ENCODE measurements at places on chromosomes 6 and 20.

DNA sequence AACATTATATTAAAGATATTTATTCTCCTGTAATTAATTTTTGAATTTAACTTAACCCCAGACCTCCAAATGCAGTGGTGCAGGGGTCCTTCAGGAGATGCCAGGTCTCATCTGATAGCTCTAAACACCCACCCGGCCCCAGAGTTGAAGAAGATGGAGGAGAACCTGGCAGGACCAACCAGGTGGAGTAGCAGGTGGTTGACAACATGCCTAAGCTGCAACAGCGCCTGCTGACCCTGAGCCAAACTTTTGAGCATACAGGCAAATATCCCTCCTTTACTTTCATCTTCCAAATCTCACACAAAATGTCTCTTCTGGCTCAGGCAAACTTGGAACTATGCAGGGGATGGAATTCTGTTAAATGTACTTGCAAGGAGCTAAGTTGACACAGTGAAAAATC, 145.3 kb upstream of the TCF21 start:
- no peak for DNase-seq

- no peak for DNase-seq
These were observed 6.7 kb upstream of the ACSS1 start for GRCh38 chr20:25064561-25065071.

DNA sequence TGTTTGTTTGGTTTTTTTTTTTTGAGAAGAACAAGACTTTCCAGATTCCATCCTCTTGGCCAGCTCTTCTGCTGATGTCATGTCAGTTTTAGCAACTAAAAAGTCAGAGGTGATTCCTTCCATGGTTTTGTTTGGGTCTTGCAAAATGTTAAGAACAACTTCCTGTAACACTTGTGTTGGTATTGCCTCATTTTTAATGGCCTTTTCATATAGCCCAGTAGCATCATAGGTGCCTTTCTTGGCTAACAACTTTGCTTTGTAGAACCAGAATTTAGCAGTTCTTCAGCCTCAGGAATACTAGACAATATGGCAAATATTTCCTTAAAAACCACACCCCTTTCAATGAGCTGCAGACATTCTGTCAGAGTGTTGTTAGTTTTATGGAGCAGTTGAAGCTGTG, 99.5 kb upstream of the SIRPG start:
- no peak for DNase-seq

DNA sequence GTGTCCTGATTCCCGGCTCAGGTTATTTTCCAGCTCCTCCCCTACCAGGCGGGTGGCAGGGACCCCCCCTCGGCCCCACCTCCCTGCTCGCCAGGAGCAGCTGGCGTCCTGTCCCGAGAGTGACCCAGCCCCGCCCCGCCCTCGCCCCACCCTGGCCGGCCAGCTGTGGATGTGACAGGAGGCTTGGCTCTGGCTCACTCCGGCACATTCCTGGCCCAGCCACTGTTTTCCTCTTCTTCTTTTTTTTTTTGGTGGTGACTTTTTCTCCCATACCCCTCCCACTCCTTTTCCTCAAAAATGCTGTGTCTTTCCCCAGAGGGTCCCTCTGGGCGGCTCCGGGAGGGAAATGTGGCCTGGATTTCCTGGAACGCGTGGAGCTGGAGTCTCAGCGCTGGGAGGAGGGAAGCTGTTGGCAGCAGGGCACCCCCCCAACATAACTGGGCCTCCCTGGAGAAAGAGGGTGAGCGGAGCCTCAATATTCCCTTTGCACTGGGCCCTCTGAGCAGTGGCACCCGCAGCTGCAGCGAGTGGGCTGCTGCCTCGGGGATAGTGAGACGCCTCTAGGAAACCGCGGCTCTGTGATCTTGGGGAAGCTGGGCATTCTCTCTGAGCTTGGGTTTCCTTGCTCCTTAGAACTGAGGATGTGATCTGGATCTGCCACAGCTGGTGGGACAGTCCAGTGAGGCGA, 28.3 kb upstream of the CSNK2A1 start:
- DNase-seq = no peak

DNA sequence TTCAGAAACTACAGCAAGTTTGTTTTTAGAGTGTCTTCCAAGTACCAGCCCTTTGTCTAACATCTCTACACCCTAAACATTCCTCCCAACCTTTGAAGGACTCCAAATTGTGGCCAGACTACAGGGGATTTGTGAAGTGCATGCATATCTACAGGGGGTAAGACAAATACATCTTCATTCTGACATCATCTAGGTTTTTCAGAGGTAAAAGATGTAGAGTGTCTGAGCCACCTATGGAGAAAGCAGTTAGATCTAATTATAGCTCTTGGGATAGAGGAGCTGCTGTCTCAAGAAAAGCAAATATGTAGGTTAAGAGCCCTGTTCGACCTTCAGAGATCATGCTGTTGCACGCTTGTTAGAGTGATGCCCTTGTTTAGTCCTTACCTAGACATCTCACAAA, 617.7 kb upstream of the AGPAT4 start:
- DNase-seq = no peak

DNA sequence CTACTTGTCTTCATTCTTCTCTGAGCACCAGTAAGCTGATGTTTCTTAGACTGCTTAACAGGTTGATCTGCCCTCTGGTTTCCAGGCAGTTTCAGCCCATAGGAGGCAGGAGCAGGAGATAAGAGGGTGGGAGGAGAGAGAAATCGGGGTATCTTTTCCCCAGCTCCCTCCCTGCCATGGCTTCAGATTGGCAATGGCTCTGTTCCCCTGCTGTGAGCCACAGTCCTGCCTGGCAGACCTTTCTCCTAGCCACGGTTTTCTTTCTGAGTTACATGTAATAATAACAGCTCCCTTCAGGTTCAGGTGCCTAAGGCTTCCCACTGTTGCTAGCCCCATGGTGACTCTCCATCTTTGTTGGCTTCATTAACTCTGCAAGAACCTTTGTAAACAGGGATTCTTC, 115.3 kb downstream of the CD83 start:
- DNase-seq = no peak

GRCh38 chr20:40359131-40359912, 329.7 kb downstream of the MAFB start:
- DNase-seq = no peak

GRCh38 chr6:56047931-56048540, 172.6 kb upstream of the BMP5 start:
- no peak for DNase-seq

GRCh38 chr6:77447254-77447653, 16.0 kb downstream of the HTR1B start:
- DNase-seq = no peak

GRCh38 chr6:64890609-64891008, 816.4 kb downstream of the EYS start:
- DNase-seq = no peak

DNA sequence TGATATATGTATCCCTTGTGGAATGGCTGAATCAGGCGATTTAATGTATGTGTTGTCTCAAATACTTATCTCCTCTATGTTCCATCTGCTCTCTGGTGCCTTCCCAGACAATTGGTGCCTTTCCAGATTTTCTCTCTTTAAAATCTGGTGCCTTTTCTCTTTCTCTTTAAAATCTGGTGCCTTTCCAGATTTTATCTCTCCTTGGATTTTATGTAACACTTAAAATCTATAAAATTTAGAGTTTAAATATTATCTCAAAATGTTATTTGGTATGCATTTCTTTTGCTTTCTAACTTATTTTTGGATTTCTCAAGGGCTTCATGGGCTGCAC, 116.3 kb downstream of the KIF13A start:
- DNase-seq = no peak

DNA sequence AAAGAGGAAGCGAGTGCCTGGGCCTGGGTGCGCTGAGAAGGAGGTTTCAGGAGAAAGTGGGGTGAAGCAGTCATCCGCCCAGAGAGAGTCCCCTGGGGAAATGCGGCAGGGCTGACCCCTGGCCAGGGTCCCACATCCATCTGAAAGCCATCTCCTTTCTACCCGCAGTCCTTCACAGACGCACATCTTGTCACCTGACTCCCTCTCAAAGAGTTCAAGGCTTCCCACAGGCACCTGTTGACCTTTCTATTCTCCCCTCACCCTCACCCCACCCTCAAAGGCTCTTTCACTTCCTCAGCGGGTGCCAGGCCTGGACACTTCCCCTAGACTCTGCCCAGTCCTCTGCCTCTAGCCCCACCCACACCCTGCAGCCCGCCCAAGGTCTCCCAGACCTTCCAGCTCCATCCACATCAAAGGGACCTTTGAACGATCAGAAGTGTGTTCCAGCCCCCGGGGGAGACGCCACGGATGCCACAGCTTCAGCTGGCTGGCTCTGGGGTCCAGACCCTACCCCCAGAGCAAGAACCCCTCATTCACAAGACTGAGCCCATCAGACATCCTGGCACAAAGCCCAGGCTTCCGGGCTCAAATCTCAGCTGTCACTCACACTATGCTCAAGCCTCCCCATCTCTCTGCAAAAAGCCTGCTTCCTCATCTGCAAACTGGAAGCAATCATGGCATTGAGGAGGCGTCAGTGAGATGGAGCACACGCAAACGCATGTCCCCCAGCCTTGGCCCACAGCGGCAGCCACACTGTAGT, 2.1 kb downstream of the CTSZ start:
- DNase-seq = no peak
